Amygdala (tissue), 56 donors: ENCODE measurements at places on chromosomes 2 and 18.

DNA sequence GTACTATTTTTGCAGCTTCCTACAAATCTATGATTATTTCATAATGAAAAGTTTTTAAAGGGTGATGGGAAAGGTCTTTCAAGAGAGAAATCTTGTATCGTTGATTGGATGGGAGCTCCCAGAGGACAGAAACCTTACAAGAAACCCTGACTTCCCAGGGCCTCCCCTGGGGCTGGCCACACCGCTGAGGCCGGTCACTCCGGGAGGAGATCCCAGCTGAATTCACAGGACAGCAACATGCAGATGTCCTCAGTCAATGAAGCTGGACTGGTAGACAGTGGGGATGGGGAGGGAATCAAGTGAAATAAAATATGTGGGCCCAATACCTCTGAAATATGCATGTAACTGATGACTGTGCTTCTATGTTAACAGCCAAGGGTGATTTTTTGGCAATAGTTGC lies 135.6 kb downstream of the TFCP2L1 start:
- DNase-seq: no peak

- DNase-seq: no peak
Observed at GRCh38 chr2:98324181-98324580, 22.1 kb upstream of the CNGA3 start.

DNA sequence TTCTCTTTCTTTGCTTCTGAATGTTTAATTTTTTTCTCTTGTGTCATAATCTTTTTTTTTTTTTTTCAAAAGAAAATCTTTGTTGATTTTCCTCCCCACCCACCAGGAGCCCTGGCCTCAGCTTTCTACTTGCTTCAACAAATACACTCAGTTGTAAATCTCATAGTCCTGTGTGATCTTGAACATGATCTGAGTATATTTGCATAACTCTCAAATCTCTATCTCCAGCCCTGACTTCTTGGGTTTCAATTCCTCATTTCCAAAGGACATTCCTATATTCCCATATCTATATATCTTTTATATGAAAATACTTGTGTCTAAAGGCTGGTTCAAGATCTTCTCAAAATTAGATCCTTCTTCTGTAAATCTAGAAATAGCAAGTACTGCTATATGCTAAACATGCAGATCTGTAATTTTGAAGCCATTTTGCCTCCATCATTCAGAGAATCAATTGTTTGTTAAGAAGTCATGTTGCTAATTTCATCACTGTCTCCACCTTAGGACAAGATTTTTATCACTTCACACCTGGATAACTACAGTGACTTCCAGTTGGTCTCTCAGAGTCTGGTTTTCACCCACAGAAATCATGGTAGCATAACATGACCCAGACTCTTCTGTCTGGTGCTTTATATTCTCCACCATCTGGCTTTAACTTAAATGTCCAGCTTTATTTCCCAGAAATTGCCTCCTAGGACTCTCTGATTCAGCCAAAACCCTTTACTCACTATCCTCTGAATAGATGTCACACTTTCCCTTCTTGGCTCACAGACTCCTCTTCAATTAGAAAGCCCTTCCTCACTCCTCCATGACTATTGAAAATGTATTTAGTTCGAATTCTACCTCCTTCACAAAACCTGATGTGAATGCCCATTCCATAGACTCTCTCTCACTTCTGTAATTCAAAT lies 98.1 kb downstream of the ZEB2 start:
- no peak for DNase-seq

- DNase-seq: no peak
Observed at GRCh38 chr2:230447455-230448451, 31.8 kb downstream of the SP100 start.

GRCh38 chr2:3321825-3322224 lies 55.8 kb downstream of the EIPR1 start:
- no peak for DNase-seq

DNA sequence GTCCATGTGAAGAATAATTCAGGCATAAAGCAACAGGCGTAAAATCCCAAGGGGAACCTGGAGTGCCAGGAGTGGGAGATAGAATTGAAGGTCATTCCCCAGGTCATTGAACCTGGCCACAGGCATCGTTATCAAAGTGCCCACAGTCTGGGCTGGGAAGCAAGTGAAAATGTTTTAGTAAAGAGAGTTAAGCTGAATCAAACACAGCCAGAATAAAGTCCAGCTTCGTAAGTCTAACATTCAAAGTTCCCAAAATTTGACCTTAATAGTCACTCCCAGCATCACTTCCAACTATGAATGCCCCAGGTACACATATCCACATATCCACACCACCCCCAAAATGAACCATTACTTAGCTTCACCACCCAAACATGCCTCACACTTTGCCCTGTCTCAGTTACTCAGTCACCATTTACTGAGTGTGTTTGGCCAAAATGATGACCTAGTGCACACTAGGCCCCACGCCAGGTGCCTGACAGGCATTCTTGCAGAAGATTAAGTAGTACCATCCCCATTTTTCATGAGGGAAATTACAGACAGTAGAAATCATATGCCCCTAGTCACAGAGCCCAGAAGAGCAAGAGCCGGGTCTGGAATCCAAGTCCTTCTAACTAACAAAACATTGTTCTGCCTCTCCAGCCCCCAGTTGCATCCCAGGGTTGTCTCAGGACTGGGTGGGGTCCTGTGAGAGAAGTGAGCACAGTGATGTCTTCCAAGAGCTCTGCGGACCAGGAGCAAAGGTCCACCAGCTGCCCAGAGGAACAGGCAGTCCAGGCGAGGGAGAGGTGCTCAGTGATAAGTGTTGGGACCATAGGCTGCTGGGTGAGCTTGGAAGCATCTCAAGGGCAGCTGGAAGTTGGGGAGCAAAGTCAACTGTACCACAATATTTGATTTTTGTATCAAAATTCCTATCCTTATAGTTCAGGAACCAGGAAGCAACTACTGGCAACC lies 65.2 kb upstream of the MYCN start:
- no peak for DNase-seq

GRCh38 chr2:104896446-104896845 lies 42.5 kb downstream of the POU3F3 start:
- no peak for DNase-seq

DNA sequence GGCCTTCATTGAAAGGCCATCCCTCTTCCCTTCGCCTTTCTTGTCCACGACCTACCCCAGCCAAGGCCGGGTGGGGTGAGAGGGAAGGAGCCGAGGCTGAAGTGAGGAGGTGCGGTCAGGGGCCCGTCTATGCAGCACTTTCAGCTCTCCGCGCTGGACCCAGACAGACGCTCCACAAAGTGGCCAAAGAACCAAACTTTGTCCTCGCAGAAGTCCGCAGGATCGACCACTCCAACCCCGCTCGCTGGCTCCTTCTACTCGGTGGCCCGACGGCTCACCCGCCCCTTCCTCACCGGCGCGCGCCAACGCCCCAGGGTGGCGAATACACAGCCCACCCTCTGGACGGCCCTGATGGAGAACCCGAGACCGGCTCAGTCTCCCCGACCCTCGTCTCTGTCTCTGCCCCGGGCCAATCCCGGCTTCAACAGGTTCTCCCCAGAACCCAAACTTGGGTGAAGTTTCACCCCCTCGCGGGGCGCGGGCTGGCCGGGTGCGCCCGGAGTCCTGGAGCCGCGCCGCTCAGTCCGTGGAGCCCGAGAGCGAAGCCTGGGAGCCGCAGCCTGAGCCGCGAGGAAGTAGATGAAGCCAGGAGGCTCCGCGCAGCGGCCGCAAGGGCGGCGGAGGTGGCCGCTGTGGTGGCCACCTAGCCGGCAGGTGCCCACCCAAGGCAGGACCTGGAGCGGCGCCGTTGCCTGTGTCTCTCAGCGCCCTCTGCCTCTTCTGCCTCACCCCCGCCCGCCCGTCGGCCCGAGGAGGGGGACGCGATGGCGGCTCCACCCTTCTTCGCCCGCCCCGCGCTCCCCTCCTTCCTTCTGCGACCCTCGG lies 26.7 kb upstream of the ALPP start:
- DNase-seq: no peak

DNA sequence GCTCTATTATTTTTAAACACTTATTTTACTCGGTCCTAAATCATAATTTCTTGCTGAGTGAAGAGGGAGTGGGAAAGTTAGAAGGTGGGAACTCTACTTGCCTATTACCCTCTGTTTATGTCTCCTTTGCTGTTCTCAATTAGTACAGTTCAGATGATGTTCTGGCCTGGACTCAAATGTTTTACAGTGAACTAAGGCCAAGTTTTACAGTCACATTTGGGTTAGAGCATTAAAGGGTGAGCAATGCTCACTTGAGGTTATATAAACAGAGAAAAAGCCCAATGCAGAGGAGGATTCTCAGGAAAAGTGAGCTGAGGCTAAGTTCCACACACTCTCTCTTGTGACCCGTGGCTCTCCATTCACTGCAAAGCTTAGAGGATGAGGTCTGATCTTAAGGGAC lies 52.4 kb downstream of the ITSN2 start:
- no peak for DNase-seq

DNA sequence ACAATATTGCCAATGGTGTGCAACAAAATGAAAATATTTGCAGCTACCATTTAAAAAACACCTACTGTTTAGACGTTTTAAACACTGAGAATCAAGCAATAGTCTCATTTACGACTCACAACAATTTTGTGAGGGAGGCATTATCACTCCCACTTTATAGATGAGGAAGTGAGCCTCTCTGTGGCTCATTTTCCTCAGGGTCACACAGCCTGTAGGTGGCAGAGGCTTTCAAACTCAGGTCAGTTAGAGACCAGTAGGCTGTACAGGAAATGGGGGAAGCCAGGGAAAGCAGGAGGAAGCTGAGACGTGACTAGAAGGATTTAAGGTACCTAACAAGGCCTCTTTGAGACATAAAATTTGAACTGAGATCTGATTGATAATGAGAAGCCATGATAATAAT lies 95.0 kb upstream of the ZNF521 start:
- DNase-seq: no peak

DNA sequence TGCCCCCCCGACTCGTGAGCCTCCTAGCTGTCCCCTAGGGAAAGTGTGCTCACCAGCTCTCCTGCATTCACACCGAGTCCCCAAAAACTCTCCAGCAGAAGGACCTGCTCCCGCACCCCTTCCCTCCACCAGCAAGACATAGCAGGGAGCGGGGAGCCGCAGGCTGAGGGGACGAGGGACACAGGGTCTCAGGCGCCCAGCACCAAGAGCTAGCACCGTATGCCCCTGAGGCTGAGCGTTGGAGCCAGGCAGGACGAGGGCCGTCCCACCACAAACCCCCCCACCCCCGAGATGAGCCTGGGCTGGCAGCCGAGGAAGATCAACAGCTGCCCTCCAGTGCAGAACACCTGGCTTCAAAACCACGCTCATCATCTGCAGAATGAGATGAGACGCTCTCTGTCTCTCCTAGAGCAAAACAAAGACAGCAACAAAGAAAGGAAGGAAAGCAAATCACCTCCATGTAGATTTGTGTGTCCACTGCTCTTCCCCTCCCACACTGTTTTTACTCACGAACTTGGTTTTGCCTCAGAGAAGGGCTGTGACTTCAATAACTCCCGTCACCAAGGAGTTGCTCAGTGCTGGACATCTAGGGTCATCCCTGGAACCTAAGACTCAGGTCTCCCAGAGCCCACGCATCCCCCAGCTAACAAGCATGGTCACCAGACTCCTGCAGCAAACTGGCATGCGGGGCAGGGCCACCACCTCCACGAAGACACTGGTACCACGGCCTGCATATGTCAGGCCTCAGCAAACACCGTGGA lies 39.7 kb upstream of the SALL3 start:
- DNase-seq: no peak

DNA sequence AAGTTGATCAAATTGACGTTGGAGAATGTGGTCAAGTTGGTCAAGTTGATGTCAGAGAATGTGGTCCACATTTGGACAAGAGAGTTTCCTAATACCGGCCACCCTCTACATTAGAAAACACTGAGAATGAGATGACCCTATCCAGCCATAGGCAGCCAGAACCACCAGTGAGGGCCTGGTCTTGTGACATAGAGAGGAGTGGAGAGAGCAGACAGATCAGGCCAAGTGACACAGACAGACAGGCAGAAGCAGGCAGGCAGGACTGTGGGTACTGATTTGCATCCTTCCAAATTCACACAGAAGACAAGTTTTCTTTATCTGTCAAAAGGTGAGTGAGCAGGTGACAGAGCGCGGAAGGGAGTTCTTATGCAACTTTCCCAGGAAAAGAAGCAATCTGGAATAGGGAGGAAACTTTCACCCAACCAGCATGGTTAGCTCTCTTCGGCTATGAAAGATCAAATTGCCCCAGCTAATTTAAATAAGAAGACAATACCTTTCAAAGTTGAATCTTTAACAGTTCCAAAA lies 109.1 kb upstream of the PID1 start:
- DNase-seq: no peak

- no peak for DNase-seq
Observed at GRCh38 chr2:172834881-172835280, 99.2 kb downstream of the RAPGEF4 start.

DNA sequence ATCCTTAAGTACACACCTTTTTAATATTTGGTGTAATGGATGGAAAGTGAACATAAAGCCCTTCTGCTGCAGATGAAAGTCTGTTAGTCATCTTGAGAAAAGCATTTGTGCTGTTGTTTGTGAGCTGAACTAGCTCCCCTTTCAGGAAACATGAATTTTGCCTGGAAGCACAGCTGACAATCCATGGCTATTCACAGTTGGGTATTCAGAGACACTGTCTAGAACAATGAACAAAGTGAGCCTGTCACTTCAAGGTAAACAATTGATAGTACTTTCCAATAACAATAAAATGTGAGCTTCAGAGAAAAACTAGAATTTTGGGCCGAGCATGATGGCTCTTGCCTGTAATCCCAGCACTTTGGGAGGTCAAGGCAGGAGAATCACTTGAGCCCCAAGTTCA lies 6.8 kb upstream of the EFHD1 start:
- DNase-seq: no peak

DNA sequence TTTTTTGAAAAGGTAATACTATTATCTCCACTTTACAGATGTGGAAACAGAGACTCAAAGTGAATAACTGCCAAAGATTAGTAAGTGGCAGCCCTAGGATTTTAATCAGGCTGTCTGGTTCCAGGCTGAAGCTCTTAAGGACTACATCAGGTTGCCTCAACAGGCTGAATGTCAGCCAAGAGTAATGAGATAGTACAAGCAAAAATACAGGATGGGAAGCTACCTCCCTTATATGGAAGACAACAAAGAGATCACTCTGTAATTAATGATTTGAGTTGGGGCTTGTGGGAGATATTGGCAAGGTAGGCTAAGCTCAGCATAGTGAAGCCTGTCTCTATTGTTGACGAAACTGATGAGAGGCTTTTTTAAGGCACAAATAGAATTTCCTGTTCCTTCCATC lies 323.1 kb downstream of the KCNJ3 start:
- no peak for DNase-seq
